Foreskin keratinocyte (primary cell): ENCODE measurements at places on chromosomes 13 and 19. TPM values are rescaled to one million over a fixed set of nuclear protein-coding genes. Genes with fewer than 3 reads are reported as not detected.

The TNFSF13B gene
- 0.07 and 0.17 TPM in 2 replicates for total RNA-seq

The SH2D3A gene
- 49.3 and 57.8 TPM in 2 replicates for total RNA-seq

The BCAM gene
- 8.1 and 28.6 TPM in 2 replicates for total RNA-seq

The CPT1C gene
- 3.6 and 5.2 TPM in 2 replicates for total RNA-seq

The HSD17B14 gene
- total RNA-seq, result 4.0 and 4.4 TPM in 2 replicates

The OVOL3 gene
- not detected in 2 replicates for total RNA-seq

The CPAMD8 gene
- 0.17 and 0.25 TPM in 2 replicates for total RNA-seq

The PROZ gene
- not detected in 2 replicates for total RNA-seq

The SOX1 gene
- not detected in 2 replicates for total RNA-seq

The PLPP2 gene
- 12.5 and 13.8 TPM in 2 replicates for total RNA-seq

The FPR1 gene
- 0.46 TPM in 1 of 2 replicates, not detected in the other for total RNA-seq

The TRPM4 gene
- total RNA-seq, result 17.6 and 18.7 TPM in 2 replicates

The FPR3 gene
- total RNA-seq, result not detected in 2 replicates

The TMEM59L gene
- total RNA-seq, result not detected in 2 replicates

The CABP5 gene
- total RNA-seq, result not detected in 2 replicates

The RXFP2 gene
- total RNA-seq, result not detected in 2 replicates

The FBXL12 gene
- total RNA-seq, result 16.6 and 18.1 TPM in 2 replicates

The APC2 gene
- 0.07 and 0.10 TPM in 2 replicates for total RNA-seq

The RASGRP4 gene
- not detected in 2 replicates for total RNA-seq

The FAAP24 gene
- total RNA-seq, result 4.4 and 5.0 TPM in 2 replicates

The MISP gene
- 50.0 and 55.4 TPM in 2 replicates for total RNA-seq

The AP1M2 gene
- 86.6 and 117 TPM in 2 replicates for total RNA-seq
